Articular chondrocyte of knee joint (primary cell): ENCODE measurements at places on chromosomes 12 and 14. TPM values are rescaled to one million over a fixed set of nuclear protein-coding genes. Genes with fewer than 3 reads are reported as not detected.

Gene GPR132
- total RNA-seq: 0.22 TPM in 1 of 2 replicates, not detected in the other

Gene OSBPL8
- 161 and 174 TPM in 2 replicates for total RNA-seq

Gene ERBB3
- 0.65 and 0.91 TPM in 2 replicates for total RNA-seq

Gene STXBP6
- total RNA-seq: 1.0 and 1.2 TPM in 2 replicates

Gene ALKBH1
- 8.2 and 11.3 TPM in 2 replicates for total RNA-seq

Gene C12orf54
- total RNA-seq: 0.22 TPM in 1 of 2 replicates, not detected in the other

Gene TOMM20L
- total RNA-seq: not detected in 2 replicates

Gene ST8SIA1
- total RNA-seq: 10.1 and 17.4 TPM in 2 replicates

Gene RNASE3
- total RNA-seq: not detected in 2 replicates
